ENCODE measurements at places on chromosomes 6 and 20.

- DNase-seq: no peak
These were observed 132.3 kb downstream of the RALGAPA2 start for GRCh38 chr20:20580139-20580538.

DNA sequence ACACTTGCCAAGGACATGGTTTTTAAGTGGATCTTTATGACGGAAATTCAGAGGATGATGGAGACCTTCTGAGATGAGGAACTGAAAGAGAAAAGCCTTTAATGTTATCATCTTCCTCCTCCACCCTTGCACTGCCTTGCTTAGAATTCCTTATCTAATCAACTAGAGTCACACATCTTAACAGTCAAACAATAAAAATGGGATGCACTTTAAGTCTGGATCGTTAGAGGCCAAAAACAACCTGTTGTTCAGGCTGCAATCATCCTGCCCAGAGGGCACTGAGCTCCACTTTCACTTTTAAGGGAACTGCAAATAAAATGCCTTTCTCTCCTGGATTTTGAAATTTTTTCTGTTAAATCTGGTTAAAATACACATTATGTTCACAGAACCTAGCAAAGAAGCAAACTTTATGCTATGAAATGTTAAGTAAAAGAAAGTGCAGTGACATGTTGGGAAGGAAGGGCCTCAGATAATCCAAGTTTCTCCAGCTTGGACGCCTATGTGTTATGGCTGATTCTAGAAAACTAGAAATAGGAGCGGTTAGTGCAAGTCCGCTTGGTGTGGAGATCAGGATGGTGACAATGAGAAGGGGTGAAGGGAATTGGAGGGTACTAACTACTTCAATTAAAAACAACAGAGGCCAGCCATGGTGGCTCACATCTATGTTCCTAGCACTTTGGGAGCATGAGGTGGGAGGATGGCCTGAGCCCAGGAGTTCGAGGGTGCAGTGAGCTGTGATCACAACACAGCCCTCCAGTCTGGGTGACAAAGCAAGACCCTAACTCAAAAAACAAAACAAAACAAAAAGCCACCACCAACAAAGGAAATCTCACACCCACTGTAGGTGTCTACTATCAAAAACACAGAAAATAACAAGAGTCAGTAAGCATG is 66.4 kb upstream of the KIF13A start:
- no peak for DNase-seq

DNA sequence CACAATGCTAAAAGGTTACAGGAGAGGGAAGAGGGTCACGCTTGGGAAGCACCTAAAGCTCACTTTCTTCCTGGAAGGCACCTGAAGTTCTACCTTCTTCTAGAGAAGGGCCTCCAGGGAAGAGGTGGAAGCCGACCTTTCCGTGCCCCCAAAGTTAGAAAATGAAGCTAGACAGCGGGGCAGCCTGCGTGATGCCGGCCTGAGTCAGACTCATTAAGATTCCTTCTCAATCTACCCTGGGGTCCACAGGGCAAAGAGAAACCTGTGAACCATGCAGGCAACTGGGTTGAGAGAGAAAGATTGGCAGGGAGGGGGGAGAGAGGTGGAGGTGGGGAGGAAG is 54.8 kb upstream of the CCDC167 start:
- no peak for DNase-seq

DNA sequence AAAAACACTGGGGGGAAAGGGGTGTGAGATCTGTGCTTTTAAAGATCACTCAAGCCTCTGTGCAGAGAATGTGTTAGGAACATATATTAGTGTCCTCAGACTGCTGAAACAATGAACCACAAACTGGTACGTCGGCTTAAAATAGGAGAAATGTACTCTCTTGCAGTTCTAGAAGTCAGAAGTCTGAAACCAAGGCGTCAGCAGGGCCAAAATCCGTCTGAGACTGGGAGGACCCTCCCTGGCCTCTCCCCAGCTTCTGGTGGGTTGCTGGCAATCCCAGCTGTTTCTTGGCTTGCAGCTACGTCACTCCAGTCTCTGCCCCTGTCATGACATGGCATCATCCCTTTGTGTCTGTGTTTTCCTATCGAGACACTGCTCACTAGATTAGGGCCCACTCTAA is 3.9 kb downstream of the CDH26 start:
- no peak for DNase-seq

DNA sequence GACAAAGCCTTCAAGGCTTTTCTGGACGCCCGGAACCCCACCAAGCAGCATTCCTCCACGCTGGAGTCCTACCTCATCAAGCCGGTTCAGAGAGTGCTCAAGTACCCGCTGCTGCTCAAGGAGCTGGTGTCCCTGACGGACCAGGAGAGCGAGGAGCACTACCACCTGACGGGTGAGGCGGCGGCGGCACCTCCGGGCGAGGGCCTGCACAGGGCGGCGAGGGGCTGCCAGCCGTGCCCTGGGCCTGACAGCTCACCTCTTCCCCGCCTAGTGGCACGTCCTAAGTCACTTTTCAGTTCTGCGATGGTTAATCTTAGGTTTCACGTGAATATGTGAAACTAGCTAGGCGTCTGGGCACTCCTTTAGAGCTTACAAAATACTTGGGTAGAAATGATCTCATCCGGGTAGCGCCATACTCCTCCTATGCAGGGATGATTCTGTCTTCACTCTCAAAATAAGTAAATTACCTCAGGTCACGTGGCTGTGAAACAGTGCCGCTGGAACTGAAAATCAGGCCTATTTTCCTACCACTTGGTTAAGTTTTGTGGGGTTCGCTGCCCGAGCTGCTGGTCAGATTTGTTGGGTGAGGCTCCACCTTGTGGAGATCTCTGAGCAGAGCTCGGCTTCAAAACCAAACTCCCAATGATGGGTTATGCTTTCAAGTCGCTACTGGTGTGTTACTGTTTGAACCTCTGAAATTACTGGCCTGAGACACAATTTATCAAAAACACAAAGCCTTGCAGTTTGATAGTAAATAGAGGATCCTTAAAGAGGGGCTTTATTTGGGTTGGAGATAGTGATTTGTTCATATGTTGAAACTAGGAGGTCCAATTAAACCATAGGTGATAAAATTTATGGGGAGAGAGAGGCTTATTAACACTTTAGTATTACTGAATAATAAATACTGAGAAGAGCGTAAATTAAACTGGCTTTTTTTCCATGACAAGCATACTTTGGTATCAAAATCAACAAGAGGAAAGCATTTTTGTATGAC is 15.5 kb upstream of the CLDN20 start:
- DNase-seq: peak; percentile 23

DNA sequence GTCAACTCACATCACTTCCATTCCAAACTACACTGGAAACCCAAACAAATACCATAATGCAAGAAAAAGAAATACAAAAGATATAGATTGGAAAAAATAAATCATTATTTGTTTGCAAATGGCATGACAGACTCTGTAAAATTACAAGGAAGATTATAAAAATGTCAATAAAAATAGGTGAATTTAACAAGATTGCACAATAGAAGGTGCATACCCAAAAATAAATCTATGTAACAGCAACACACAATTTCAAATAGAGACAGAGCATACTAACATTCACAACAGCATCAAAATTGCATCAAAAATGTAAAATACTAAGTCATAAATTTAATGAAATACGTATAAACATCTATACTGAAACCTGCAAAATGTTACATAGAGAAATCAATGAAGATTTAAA is 1140.0 kb upstream of the GJE1 start:
- no peak for DNase-seq

DNA sequence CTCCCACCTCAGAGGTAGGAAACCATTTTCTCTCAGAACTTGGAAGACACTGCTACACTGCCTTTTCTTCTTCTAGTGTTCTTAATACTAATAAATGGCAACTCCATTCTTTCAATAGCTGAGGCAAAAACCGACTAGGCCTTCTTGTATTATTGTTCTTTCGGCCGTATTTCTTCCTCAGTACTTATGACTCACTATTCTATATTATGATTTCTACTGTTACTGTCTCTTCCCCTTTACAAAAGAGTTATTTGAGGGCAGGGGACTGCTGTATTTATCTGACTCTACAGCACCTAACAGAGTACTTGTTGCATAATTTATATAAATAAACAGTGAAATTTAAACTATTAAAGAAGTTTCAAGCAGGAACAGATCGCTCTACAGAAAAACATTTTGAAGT is 3.1 kb downstream of the DNAAF9 start:
- DNase-seq: peak; percentile 19

DNA sequence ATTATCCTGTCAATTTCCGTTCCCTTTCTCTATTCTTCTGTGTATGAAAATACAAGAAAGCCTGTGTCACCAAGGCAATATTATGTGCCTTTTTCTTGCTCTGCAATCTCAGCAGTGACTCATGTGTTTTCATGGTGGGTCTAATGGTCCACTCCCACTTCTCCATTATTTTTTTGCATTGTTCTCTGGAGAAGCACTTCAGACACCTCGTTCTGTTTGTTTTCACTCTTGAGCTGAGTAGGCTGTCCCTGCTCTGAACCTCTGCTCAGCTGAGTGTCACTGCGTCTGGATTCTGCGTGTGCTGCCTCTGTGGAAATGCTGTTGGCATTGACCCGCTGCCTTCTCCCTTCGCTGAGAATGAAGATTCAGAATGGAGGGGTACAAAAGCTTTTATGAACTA is 230.6 kb downstream of the TMEM242 start:
- no peak for DNase-seq

GRCh38 chr6:69408886-69409285 is 387.9 kb downstream of the LMBRD1 start:
- no peak for DNase-seq

- DNase-seq: peak; percentile 27
These were observed 340.5 kb upstream of the PRDM1 start for GRCh38 chr6:105745464-105746129.

GRCh38 chr6:31193206-31193605 is 22.7 kb upstream of the POU5F1 start:
- DNase-seq: no peak

GRCh38 chr6:116714296-116714695 is 33.3 kb downstream of the KPNA5 start:
- DNase-seq: no peak

- no peak for DNase-seq
These were observed 193.9 kb upstream of the MOCS1 start for GRCh38 chr6:40128127-40128526.

DNA sequence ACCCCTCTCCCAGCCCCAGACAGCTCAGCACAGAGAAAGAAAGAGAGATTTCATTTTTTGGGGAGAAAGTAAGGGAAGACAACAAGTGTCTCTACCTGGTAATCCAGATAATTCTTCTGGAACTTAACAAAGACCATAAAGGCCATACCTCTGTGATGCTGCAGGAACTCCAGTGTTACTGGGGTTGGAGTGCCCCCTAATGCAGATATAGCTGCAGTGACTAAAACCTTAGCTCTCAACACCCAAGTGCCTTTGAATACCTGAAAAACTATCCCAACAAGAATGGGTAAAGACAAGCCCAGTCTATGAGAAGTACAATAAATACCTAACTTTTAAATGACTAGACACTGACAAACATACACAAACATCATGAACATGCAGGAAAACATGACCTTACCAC is 365.3 kb upstream of the PTCHD4 start:
- DNase-seq: no peak

DNA sequence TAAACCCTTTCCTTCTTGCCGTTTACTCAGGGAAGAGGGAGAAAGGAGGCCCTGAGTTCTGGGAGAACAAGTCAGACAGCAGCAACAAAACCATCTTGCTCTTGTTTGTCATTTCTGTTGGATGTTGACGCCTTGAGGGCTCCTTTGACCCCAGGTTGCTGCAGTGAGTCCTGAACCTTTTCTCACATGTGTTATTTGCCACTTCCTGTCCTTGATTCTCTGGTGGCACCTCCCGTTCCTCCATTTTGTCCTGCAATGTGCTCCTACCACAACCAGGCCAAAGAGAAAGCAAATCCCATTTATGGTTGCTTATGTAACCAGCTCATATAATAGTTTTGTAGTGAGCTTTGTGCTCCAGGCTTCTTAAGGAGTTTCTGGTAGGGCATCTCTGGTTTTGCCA is 66.6 kb upstream of the ADGRF4 start:
- no peak for DNase-seq

- DNase-seq: no peak
These were observed 11.4 kb upstream of the COL9A1 start for GRCh38 chr6:70314296-70314695.

GRCh38 chr6:1614448-1615150 is 4.9 kb downstream of the FOXC1 start:
- no peak for DNase-seq

GRCh38 chr6:148303616-148304015 is 39.0 kb upstream of the SASH1 start:
- no peak for DNase-seq

DNA sequence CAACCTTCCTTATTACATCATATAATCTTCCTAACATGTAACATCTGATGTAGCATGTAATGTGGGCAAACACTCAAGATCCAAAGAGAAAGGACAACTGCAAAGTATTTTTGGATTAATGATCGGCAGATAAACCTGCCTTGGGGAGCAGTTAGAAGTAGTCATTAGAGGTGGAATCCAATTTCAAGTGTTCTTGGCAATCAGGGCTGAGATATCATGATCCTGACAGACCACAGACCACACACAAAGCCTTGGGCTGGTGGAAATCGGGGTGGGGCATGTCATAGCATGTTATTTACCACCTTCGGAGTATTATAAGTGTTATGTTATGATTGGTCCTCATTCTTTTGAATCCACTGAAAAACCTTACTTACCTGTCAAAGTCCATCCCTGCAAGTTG is 16.3 kb downstream of the NCOA5 start:
- no peak for DNase-seq

- no peak for DNase-seq
These were observed 63.7 kb downstream of the MKKS start for GRCh38 chr20:10370091-10370887.

DNA sequence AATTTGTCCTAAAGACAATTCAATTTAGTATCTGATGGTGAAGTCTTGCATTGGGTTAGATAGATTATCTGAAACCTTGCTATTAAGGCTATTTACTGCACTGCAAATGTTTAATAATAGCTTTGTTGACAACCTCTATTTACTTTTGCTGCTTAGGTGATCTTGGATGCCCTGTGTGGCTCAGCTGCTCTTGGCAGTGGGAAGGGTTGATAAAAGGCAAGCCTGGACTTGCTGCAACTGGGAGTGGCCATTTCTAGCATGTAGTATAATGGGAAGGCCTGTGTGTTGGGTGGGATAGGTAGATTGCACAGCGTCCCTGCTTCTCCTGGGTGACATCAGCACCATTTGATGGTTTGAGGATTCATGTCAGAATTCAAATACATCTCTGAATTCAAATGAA is 49.1 kb downstream of the ARMC2 start:
- no peak for DNase-seq

- DNase-seq: peak; percentile 47
These were observed 21.9 kb downstream of the SAMD5 start for GRCh38 chr6:147530132-147531060.

DNA sequence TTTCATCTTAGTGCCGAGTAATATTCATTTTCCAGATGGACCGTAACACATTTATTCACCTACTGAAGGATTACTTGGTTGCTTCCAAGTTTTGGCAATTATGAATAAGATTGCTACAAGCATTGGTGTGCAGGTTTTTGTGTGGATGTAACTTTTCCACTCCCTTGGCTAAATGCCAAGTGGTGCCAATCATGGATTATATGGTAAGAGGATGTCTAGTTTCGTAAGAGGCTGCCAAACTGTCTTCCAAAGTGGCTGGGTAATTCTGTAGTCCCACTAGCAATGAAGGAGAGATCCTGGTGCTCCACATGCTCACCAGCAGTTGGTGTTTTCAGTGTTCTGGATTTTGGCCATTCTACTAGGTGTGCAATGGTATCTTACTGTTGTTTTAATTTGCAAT is 117.1 kb downstream of the IRF4 start:
- DNase-seq: no peak

GRCh38 chr6:145206247-145206907 is 528.9 kb downstream of the EPM2A start:
- DNase-seq: no peak

Measured in Kasumi-1 (cell line).